Motor neuron (in vitro differentiated cells): ENCODE measurements at places on chromosomes 2 and 18. TPM values are rescaled to one million over a fixed set of nuclear protein-coding genes. Genes with fewer than 3 reads are reported as not detected.

- ATAC-seq = no peak
These were observed 44.7 kb downstream of the MGAT4A start for GRCh38 chr2:98685930-98686887.

GRCh38 chr2:150626934-150627411, 139.5 kb upstream of the RND3 start:
- no peak for ATAC-seq

DNA sequence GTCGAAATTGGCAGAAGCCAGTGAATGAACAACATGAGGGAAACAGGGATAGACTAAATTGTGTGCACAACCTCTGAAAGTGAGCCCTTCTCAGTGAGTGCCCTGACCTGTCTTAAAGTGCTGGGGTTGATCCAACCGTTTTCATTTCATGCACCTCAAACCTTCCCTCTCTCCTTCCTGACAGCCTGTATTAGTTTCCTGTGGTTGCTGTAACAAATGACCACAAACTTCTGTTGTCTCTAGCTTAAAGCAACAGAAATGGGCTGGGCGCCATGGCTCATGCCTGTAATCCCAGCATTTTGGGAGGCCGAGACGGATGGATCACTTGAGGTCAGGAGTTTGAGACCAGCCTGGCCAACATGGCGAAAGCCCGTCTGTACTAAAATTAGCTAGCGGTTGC, 48.8 kb upstream of the PPP1CB start:
- ATAC-seq = no peak

GRCh38 chr2:157107460-157107859, 150.0 kb upstream of the GALNT5 start:
- no peak for ATAC-seq

DNA sequence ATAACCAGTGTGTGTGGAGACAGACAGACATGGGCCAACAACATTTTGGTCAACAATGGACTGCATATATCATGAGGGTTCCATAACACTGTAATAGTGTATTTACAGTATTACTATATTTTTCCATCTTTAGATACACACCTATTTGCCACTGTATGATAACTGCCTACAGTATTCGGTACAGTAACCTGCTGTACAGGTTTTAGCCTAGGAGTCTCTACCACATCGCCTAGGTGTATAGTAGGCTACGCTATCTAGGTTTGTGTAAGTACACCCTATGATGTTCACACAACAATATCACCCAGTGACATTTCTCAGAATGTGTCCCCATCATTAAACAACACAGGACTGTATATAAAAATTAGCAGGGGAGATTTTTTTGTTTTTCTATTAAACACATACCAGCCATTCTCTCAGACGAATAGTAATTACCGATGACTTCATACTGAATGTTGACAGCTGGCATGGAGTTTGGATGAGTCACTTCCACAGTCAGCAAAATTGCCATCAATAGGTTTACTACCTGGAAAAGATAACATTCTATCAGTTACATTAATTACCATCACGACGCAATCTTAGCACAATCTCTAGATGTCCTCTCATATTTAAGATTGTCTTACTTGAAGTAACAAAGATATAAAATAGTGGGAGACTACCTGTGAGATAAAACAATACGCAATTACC, 10.8 kb downstream of the LAPTM4A start:
- no peak for ATAC-seq

Gene SAG
- 6.0 and 10.3 TPM in 2 replicates for total RNA-seq

DNA sequence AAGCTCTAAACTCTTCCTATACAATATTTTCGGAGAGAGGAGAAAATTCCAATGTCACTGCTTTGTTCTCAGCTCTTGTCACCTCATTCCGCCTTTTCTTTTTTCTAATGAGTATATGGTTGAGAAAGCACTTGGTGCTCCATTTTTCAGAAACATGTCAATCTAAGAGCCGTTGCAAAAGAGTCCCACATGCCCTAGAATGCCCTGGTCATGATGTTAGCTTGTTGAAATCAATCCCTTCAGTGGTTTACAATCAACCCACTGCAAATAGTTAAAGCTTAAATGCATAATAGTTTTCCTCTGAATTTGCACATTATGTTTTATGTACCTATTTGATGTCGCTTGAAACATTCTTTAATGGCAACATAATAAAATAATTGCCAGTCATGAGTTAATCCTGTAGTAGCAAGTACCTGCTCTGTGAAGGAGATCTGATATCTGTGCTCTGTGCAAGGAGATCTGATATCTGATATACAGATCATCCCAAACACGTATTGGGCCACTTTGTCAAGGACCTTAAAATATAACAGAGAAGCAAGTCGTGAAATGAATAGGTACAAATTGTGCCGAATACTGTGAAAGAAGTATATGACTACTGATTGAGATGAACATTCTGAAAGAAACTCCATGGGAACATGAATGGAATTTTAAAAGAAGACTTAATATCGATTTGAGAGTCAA, 1633.5 kb downstream of the SUCLG1 start:
- ATAC-seq = no peak

DNA sequence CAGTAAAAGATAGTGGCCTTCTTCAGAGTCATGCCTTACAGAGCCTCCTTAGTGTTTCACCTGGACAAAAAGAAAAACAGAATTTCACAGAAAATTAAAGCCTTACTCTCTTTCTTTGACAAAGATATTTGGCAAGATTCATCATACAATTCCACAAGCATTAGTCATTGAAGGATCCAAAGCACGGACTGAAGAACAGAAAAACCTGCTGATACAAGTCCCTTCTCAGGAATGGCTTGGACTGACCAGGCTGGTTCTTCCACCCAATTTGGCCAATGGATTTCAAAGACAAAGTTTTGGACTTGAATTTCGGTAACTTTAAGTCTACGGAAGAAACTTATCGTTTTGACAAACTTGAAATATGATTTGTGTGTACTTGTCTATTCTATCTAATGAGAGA, 39.1 kb upstream of the GALNT3 start:
- ATAC-seq = no peak

GRCh38 chr2:102460467-102460866, 12.6 kb upstream of the SLC9A4 start:
- ATAC-seq = no peak

- no peak for ATAC-seq
These were observed 38.2 kb downstream of the IL1R2 start for GRCh38 chr2:102029952-102030351.

DNA sequence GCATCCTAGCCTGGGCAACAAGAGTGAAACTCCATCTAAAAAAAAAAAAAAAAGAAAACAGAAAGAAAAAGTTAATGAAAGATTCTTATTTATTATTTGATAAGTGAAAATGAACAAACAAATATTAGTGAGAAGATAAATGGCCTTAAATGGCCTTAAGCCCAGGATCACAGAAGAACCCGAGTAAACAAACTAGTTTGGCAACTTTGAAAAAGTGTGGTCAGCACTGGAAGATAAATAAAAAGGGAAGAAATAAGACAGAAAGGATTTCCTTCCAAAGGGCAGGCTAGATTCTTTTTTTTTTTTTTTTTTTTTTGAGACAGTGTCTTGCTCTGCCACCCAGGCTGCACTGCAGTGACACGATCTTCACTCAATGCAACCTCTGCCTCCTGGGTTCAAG, 692.4 kb downstream of the CPS1 start:
- ATAC-seq = no peak

GRCh38 chr18:42038936-42039335, 83.9 kb downstream of the PIK3C3 start:
- ATAC-seq = peak; percentile 52

Gene DTNB
- total RNA-seq = 48.0 and 84.8 TPM in 2 replicates

- no peak for ATAC-seq
These were observed 196.0 kb downstream of the PAX3 start for GRCh38 chr2:222102575-222103349.

Gene BCL11A
- 0.66 and 0.92 TPM in 2 replicates for total RNA-seq

DNA sequence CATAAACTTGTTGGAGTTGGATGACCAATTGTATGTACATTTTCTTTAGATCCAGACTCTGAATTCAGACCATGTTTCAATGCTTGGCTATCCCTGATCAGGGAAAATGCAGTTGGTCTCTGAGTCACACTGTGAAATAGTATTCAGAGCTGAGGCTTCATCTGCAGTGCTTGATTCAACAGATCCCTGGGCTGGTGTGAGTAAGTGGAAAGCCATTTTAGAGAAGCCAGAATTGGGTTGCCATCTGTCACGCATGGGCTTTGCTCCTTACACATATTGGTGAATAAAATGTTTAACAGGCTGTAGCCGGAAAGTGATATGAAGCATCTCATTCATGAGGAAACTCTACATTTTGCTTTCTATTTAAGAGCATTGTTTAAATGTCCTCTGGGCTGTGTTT, 50.0 kb upstream of the ACYP2 start:
- ATAC-seq = peak; percentile 55

- peak; percentile 73 for ATAC-seq
These were observed 530.7 kb downstream of the CBLN2 start for GRCh38 chr18:72013427-72013850.
